ENCODE measurements at places on chromosomes 13 and 19.
A peak's percentile ranks its signal among the peaks of the same experiment; 100 is the strongest.

- H3K4me1 ChIP-seq: peaks cover 51% of the 10 kb centered on the region
- no peak overlapping the region for H3K4me3 ChIP-seq
- H3K36me3 ChIP-seq: no peaks in the 10 kb centered on the region
These were observed 42.3 kb downstream of the LRCH1 start for GRCh38 chr13:46595136-46595884.

DNA sequence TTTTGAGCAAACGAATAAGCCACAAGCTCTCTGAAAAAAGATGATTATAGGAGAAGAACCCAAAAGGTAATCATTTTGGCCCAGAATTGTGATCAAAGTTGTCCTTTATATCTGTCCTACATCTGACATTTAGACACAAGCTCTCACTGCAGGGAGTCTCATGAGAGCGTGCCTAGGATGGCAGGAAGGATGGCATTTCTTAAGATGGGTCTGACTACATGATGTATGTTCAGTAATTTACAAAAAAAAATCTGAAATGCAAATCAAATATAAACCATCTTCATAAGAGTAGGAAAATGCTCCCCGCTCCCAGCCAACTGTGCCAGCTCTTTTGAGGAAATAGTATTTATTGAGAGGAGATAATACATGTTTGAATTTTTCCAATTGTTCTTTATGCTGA lies 81.0 kb upstream of the MBNL2 start:
- no peaks in the 10 kb centered on the region for H3K36me3 ChIP-seq
- no peak overlapping the region for H3K27ac ChIP-seq
- DNase-seq: no peak
- H3K4me1 ChIP-seq: no peaks in the 10 kb centered on the region
- no peaks in the 10 kb centered on the region for H3K27me3 ChIP-seq
- no peak overlapping the region for H3K4me3 ChIP-seq

DNA sequence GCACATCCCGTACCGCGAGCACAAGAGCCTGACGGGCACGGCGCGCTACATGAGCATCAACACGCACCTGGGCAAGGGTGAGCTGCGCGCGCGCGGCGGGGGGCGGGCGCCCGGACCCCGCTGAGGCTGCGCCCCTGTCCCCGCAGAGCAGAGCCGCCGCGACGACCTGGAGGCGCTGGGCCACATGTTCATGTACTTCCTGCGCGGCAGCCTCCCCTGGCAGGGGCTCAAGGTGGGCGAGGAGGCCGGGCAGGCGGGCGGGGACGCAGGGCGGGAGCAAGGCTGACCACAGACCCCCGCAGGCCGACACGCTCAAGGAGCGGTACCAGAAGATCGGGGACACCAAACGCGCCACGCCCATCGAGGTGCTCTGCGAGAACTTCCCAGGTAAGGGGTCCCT lies 36.5 kb downstream of the BTBD2 start:
- no peak overlapping the region for H3K27ac ChIP-seq
- H3K4me1 ChIP-seq: no peaks in the 10 kb centered on the region
- no peak for DNase-seq
- no peaks in the 10 kb centered on the region for H3K27me3 ChIP-seq

- no peaks in the 10 kb centered on the region for H3K27me3 ChIP-seq
- no peaks in the 10 kb centered on the region for H3K4me1 ChIP-seq
- H3K36me3 ChIP-seq: no peaks in the 10 kb centered on the region
- H3K4me3 ChIP-seq: no peak overlapping the region
These were observed 67.0 kb downstream of the FREM2 start for GRCh38 chr13:38753878-38754277.

GRCh38 chr19:33726756-33727155 lies 69.9 kb upstream of the KCTD15 start:
- no peaks in the 10 kb centered on the region for H3K36me3 ChIP-seq
- no peak overlapping the region for H3K4me3 ChIP-seq
- no peak for DNase-seq
- H3K27me3 ChIP-seq: no peaks in the 10 kb centered on the region
- H3K4me1 ChIP-seq: no peaks in the 10 kb centered on the region
- no peak overlapping the region for H3K27ac ChIP-seq

DNA sequence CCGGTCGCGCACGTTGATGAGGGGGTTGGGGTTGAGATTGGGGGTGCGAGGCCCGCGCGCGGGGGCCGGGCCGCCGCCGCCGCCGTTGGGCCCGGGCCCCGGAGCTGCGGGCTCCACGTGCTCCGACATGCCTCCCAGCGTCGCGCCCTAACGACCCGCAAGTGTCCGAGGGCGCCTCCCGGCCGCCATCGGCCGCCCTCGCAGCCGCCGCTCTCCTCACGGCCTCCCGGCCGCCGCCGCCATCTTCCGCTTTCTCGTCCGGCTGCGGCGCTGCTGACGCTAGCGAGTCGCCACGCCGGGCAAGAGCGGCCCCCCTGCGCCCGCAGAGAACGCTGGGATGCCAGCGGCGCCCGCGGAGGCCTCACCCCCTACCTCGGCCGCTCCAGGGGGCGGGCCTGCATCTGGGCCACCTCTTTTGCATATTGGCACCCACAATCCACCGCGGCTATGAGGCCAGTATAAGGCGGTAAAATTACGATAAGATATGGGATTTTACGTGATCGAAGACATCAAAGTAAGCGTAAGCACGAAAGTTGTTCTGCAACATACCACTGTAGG lies at the start of gene TMEM259:
TMEM259 (minus strand) TSS at position 256 of the 558 bp plus-strand sequence; CDS start at position 129, 127 bp downstream.
- H3K4me1 ChIP-seq: peaks cover 50% of the 10 kb centered on the region
- H3K4me3 ChIP-seq: peak within 1 kb of the TSS; percentile 93
- peak within 1 kb of the TSS; percentile 93 for H3K27ac ChIP-seq
- no peaks in the 10 kb centered on the region for H3K36me3 ChIP-seq
- DNase-seq: peak; percentile 98
- H3K27me3 ChIP-seq: no peaks in the 10 kb centered on the region

- peak overlapping the region; percentile 17 for H3K4me3 ChIP-seq
- no peaks in the 10 kb centered on the region for H3K27me3 ChIP-seq
- no peak for DNase-seq
- peaks cover 24% of the 10 kb centered on the region for H3K4me1 ChIP-seq
- H3K36me3 ChIP-seq: peaks cover 42% of the 10 kb centered on the region
- peak overlapping the region; percentile 52 for H3K27ac ChIP-seq
These were observed 21.0 kb downstream of the CCDC8 start for GRCh38 chr19:46392252-46392801.

GRCh38 chr13:25190256-25190655 lies 18.2 kb upstream of the AMER2 start:
- DNase-seq: peak; percentile 43
- H3K36me3 ChIP-seq: no peaks in the 10 kb centered on the region
- H3K4me3 ChIP-seq: no peak overlapping the region
- H3K4me1 ChIP-seq: no peaks in the 10 kb centered on the region
- no peak overlapping the region for H3K27ac ChIP-seq

Data from ascending aorta (tissue), 2 donors.